ENCODE measurements at places on chromosomes 3 and 15. TPM values are rescaled to one million over a fixed set of nuclear protein-coding genes. Genes with fewer than 3 reads are reported as not detected.

Gene MINAR1
- 1.1 TPM for total RNA-seq

Gene TM2D3
- total RNA-seq, result 52.4 TPM

Gene SERPINI2
- total RNA-seq, result 1.8 TPM

Gene AMIGO3
- total RNA-seq, result 3.8 TPM

Gene TBC1D5
- 66.4 TPM for total RNA-seq

Gene EPHA3
- total RNA-seq, result 1.4 TPM

Gene SHISA5
- 60.1 TPM for total RNA-seq

Gene SPINT1
- 351 TPM for total RNA-seq

Gene LRTM1
- total RNA-seq, result not detected

Gene NAALADL2
- 9.1 TPM for total RNA-seq

Gene CCNB2
- total RNA-seq, result 8.6 TPM

Gene TLR9
- not detected for total RNA-seq

Gene RTP3
- not detected for total RNA-seq

Gene SCN11A
- total RNA-seq, result 0.11 TPM

Gene BUB1B
- total RNA-seq, result 10.7 TPM

Gene THRB
- total RNA-seq, result 32.9 TPM

Gene LSAMP
- 4.8 TPM for total RNA-seq

Gene REC114
- total RNA-seq, result not detected

Gene GOLGA6D
- not detected for total RNA-seq

Gene SLC22A13
- total RNA-seq, result 0.21 TPM

Gene OCA2
- total RNA-seq, result 53.1 TPM

Gene C3orf49
- not detected for total RNA-seq

Gene FOXB1
- not detected for total RNA-seq
